Kidney (tissue), 22 donors: ENCODE measurements at places on chromosomes 1 and 21. TPM values are rescaled to one million over a fixed set of nuclear protein-coding genes. Genes with fewer than 3 reads are reported as not detected.

GRCh38 chr1:223479718-223480425, 86.7 kb downstream of the CCDC185 start:
- peak; percentile 18 for DNase-seq

- no peak for DNase-seq
Measured at GRCh38 chr1:84294751-84295150, 6.8 kb upstream of the SAMD13 start.

GRCh38 chr1:207077470-207078377, 10.9 kb upstream of the C4BPB start:
- peak; percentile 81 for DNase-seq

- no peak for DNase-seq
Measured at GRCh38 chr1:19416145-19416544, 69.2 kb downstream of the CAPZB start.

DNA sequence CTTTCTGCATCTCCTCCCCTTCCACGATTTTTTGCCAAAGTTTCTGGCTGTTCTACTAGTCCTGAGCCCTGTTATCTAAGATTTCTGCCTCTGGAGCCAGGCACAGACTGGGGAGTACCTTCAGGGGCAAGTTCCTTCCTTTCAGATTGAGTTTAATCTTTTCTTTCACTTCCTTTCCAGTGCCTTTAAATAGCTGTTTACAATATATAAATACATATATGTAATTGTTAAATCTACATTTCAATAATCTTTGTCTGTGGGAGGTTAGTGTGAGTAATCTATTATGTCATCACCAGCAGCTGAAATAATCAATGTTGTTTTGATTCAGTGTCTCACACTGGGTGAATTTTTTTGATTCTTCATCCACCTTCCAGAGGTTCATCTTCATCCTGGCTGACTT, 31.8 kb downstream of the DIPK1A start:
- DNase-seq, result no peak

DNA sequence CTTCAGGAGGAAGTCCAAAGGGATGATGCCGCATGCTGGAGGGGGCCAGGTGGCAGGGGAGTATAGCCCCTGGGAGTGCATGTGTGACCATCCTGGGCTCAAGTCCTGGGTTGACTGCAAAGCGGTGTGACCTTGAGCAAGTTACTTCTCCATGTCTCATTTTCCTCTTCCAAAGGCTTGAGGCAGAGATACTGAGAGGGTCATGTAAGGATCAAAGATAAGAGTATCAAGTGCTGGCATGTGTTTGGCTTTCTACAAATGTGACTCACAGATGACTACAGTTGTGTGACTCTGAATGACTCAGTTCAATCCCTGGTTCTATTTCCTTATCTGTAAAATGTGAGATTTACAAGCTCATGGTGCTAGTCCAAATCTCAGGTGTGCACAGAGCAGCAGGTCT, 26.1 kb downstream of the PROK1 start:
- DNase-seq, result peak; percentile 22

DNA sequence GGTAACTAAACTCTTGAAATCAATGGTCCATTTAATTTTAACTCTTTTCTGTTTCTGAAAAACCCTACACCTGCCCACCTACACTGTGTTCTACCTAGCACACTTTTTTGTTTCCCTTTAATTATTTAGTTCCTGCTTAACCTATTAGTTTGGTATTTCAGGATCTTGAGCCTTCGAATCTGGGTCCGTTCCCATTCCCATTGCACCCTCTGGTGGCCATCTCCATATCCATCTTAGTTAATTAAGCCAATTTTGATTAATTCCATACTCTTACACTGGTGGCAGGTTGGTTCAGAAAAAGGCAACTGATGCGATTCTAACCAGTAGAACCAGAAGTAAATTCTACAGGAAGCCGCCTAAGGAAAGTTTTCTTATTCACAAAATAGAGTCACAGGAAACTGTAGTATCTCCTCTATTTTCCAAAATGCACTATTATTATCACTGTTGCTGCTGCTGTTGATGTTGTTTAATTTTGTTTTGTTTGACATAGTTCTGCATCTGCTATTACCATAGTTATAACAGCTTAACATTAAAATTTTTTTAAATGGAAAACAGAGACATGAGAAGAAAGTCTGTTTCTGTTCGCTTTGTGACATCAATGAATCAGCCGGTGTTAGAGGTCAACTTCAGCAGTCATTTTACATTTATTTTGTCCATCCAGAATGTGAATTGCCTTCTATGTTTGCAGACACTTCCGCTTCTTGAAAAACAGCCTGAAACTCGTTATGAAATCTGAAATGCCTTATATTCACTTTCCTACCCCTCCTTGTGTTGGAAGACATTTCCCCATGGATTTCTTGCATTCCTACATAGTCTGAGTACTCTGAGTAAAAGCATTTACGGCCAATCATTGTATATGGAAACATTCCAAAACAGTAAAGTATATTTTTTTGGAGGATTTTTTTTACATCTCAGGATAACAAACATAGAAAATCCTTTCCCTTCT, 115.5 kb upstream of the NCAM2 start:
- DNase-seq, result peak; percentile 68

DNA sequence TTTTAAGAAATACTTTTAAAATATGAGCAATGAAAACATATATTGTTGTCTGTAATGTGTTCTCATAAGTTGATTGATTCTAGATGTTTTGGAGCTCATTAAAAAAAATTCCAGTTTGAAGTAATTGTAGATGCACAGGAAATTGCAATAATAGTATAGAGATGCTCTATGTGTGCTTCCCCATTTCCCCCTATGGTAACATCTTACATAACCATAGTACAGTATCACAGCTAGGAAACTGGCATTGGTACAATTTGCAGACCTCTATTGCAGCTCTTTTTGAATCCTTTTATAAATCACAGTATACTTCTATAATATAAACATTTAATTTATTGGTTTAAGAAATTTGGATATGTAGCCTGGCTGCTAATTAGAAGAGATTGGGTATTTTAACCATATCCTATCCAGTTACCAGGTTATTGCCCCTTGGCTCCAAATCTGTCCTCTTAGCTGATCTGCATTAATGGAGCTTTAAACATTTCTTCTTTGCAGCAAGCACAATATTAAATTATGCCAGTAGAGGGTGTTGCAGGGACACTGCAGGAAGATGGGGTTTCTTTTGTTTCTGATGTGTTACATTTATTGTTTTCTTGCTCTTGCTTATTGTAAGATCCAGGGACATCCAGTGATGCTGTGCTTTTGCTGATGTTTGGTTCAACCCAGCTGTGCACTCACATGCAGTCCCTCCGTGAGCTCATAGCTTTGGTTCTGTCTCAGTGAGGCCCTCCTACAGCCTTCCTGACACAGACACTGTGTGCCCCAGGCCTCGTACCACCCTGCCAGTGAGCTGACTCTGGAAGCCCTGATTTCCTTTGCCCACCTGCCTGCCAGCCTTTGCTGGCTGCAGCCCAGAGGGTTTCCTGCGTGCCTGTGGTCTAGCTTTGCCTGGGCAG, 103.3 kb downstream of the RABGAP1L start:
- no peak for DNase-seq

- no peak for DNase-seq
Measured at GRCh38 chr1:80349218-80349617, 1342.7 kb upstream of the ADGRL4 start.

- peak; percentile 40 for DNase-seq
Measured at GRCh38 chr1:200038325-200038980, 10.9 kb downstream of the NR5A2 start.

DNA sequence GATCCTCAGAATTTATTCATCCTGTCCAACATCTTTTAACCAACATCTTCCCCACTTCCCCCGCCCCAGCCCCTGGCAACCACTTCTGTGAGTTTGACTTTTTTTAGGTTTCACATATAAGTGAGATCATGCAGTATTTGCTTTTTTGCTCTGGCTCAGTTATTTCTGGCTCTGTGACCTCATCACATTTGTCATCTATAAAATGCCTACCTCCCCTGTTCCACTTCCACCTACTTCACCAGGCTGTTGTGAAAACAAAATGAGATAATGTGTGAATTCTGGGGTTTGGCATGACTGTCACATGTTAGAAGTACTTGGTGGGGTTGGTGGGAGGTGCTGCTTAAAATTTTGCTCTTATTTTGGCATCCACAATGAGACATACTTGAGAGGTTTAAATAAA, 18.4 kb downstream of the HHAT start:
- no peak for DNase-seq

- DNase-seq, result no peak
Measured at GRCh38 chr1:47527653-47528272, 89.9 kb downstream of the FOXD2 start.

GRCh38 chr1:91101328-91101727, 79.5 kb upstream of the ZNF644 start:
- DNase-seq, result no peak

DNA sequence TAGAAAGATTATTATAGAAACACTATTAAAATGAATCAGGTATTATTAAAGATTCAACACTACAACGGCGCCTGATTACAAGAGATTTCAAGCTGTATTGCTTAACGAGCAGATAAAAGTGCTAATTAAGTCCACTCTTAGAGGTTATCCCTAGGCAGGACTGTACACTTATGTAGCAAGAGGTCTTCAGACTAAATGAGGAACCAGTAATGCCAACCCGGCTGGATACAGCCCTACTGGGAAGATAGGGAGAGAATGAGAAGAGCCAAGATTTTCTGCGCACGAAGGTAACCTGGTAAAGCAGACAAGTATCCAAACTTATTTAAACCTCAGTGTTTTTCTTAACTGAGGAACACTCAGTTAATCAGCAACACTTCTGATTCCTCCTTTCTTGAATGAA, 115.7 kb upstream of the HIVEP3 start:
- no peak for DNase-seq

DNA sequence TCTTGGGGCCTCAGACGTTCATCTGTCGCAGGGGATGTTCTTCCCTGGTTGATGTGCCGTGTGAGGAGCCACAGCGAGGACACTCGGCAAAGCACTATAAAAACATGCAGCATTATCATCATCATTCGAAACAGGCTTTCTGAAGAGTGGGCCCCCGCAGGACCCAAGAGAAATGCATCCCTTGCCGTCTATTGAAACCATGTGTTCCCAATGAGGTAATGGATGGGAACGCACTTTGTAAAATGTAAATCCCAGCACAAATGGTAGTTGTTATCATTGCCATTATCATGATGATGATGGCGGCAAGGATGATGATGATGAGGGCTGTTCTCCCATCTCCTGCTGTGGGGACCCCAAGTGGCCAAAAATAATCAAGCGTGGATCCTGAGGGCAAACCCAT, 76.8 kb downstream of the GLIS1 start:
- DNase-seq, result no peak

DNA sequence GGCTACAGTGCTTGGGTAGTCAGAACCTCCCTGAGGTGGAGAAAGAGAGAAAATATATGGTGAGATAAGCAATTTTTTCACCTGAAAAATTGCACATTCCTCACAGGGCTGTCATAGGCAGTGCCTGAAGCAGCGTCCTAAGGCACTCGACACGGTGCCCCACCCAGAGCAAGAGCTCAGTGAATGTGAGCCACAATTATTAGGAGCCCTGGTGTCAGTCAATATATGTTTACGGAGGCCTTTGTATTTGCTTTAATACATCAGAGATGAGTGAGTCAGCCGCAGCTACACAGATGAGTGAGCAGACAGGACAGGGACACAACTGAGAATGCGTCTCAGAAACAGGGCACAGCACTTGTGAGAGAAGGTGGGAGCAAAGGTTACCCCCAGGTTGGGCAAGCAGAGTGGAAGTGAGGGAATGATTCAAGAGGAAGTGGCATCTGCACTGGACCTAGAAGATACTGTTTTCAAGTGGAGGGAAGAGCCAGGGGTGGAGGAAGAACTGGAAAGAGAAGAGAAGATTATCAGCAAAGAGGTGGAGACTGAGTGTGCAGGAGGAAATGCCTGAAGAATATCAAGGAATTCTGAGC, 5.2 kb upstream of the PIGC start:
- DNase-seq, result no peak

- DNase-seq, result no peak
Measured at GRCh38 chr1:235553112-235553551, 48.9 kb upstream of the B3GALNT2 start.

- DNase-seq, result no peak
Measured at GRCh38 chr1:87706203-87706602, 377.5 kb downstream of the LMO4 start.

DNA sequence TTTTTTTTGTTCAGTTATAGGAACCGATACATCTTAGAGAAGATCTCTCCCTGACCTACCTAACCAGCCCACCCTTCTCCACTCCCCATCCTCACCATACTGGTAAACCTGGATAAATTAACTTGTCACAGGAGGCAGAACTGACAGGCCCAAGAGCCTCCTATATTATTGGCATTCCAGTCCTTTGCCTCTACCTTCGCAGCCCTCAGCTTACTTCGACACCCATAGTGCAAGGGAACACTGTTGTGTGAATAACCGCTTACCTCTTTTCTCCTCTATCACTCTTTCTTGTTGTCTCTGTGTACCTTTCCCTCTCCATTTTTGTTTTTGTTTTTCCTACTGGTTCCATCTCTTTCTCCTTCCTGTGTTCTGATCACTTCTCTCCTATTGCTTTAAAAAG, 58.7 kb downstream of the CDC14A start:
- DNase-seq, result no peak

DNA sequence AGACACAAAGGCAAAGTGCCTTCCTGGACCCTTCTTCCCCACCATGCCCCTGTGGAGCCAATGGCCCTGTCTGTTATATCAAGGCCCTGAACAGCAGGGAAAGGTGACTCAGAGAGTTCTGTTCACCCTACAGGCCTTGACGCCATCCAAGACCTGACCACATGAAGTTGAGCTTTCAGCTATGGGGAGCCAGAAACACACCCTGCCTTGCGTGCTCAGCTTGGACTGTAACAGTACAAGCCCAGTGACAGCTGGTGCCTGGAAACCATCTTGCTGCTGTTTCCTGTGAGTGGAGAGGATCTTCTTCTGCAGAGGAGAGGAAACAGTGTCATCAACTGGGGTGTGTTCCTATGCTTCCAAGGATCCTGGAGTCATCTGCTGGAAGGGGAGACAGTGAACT, 165.0 kb upstream of the IRF2BP2 start:
- DNase-seq, result no peak

The HES2 gene
- total RNA-seq, result 1.3 TPM

The LEFTY2 gene
- 0.13 TPM for total RNA-seq

The ESRRG gene
- total RNA-seq, result 25.3 TPM

The PTAFR gene
- total RNA-seq, result 16.4 TPM

The LRRC3 gene
- total RNA-seq, result 1.4 TPM

The COL11A1 gene
- 0.35 TPM for total RNA-seq

The PAFAH2 gene
- 23.5 TPM for total RNA-seq
